ENCODE measurements at places on chromosomes 13 and 19.
A peak's percentile ranks its signal among the peaks of the same experiment; 100 is the strongest.

DNA sequence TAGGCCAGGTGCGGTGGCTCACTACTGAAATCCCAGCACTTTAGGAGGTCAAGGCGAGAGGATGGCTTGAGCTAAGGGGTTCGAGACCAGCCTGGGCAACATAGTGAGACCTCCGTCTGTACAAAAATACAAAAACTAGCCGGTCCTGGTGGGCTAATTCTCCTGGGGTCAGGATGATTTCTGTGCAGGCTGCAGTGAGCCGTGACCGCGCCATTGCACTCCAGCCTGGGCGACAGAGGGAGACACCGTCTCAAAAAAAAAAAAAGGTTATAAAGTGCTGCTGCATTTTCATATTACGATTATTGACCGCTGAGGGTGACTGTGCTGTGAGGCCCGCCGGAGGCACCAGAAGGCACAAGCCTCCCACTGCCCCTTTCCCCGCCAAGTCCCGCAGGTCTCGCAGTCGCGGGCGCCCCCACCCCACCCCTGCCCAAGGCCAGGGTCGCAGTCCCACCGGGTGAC, 477 bp upstream of the PLEKHF1 start:
- DNase-seq, result no peak

DNA sequence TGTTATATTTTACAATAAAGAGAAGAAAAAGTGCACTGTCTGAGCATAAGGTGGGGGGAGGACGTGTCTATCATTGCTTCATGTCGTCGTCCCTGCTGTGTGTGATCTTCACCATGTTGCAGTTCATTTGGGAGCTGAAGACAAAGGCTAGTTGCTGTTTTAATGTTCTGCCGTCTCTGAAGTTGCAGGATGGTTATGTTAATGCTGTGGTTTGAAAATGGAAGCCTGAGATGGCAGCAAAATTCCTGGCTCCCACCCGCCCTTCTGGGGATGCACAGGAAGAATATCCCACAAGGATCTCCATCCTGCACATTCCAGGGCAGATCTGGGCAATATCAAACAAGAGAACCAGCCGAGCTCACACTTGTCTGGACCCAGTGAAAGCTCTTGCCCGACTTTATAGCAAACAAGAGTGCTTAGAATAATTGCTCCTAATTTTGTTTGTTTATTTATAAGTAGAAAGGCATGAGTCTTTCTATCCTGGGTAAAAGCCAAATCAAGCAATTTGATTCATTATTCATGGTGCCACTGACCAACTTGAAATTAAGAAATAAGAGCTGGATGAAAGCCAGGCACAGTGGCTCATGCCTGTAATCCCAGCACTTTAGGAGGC, 110.3 kb upstream of the ABCC4 start:
- DNase-seq, result no peak

DNA sequence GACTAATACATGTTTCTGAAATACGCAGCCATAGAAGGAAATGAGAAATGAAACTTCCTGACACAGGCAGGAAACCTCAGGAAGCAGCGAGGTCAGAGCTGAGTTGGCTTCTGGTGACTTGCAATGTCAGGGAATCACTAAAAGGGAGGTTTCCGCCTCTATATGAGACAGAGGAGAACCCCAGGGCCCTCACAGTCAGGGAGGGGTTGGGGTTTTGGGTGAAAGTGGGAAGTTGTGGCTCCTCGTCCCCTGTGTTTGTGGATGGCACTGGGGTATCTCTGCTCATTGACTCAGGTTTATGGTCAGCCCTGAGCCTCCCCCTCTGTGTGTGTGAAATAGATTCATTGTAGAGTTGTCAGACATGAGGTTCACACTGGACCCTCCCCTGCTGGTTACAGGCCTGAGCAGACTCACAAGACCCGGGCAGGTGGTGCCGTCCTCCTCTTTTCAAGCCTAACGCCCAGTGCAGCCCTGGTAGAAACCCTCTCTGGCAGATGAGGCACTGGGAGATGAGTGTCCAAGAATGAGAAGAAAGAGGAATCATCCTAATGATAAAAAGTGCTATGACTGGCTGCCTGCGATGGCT, 5.5 kb upstream of the LILRA6 start:
- no peak for DNase-seq

- DNase-seq, result peak; percentile 83
These were observed at the start of the genes BORA and MZT1 for GRCh38 chr13:72727417-72728289. Gene BORA (plus strand): TSS chr13:72727923. CDS start chr13:72728941, 1,018 bp downstream. Gene MZT1 (minus strand): TSS chr13:72727629. CDS start chr13:72727602, 27 bp downstream.

- no peak for DNase-seq
These were observed 295.5 kb downstream of the KCNRG start for GRCh38 chr13:50310734-50311133.

DNA sequence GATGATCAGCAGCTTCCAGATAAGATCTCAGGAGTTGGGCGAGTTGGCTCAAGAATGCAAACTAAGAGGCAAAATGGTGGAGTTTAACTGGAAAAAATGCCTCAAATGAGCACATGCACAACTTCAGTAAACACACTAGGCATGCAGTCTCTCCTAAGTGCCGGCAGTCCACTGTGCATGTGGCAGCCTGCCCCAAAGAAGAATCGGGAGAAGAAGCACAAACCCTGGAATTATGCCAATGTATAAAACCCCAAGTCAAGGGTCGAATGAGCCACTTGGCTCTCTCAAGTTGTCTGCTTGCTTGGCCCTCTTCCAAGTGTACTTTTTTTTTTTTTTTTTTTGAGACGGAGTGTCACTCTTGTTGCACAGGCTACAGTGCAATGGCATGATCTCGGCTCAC, 53.3 kb upstream of the SLITRK1 start:
- DNase-seq, result no peak

DNA sequence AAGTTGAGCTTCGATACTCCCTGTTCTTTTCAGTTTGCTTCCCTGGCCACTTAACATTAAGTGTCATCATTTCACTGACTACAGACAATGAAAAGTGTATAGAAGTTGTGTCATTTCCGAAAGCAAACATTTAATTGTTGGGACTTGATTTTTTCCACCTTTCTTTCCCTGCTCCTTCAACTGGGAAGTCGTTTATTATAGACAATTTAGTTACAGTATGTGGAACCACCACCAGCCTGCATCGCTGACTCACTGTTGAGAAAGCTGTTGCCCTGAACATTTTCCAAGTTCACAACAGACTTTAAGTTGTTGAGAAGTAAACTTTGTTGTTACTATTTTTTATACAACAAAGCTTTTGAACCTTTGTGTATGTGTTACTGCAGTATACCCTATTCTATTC, 788.4 kb upstream of the PRR20A start:
- no peak for DNase-seq

- no peak for DNase-seq
These were observed 159.0 kb downstream of the RFC3 start for GRCh38 chr13:33976965-33977364.

- DNase-seq, result no peak
These were observed 37.4 kb downstream of the CYP4F2 start for GRCh38 chr19:15860522-15860921.

- DNase-seq, result no peak
These were observed 3.1 kb downstream of the ZBTB7A start for GRCh38 chr19:4063369-4064148.

GRCh38 chr13:114024603-114025404, 50.9 kb upstream of the C13orf46 start:
- no peak for DNase-seq

- no peak for DNase-seq
These were observed 33.3 kb downstream of the MCF2L start for GRCh38 chr13:113002206-113002912.

DNA sequence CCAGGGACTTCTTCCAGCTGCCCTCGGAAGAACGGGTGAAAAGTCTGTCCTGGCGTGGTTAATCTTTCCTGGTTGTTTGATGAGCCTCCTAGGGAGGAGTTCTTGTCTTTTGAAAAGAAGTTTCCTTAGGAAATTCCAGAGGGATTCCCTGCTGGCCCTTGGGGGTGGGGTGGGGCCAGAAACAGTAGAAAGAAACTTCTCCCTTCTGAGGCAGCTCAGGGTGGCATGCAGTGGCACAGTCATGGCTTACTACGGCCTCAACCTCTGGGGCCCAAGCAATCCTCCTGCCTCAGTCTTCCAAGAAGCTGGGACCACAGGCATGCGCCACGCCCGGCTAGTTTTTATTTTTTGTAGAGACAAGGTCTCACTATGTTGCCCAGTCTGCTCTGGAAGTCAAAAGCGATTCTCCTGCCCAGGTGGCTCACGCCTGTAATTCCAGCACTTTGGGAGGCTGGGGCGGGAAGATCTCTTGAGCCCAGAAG, 1.5 kb downstream of the ZNF101 start:
- DNase-seq, result no peak

DNA sequence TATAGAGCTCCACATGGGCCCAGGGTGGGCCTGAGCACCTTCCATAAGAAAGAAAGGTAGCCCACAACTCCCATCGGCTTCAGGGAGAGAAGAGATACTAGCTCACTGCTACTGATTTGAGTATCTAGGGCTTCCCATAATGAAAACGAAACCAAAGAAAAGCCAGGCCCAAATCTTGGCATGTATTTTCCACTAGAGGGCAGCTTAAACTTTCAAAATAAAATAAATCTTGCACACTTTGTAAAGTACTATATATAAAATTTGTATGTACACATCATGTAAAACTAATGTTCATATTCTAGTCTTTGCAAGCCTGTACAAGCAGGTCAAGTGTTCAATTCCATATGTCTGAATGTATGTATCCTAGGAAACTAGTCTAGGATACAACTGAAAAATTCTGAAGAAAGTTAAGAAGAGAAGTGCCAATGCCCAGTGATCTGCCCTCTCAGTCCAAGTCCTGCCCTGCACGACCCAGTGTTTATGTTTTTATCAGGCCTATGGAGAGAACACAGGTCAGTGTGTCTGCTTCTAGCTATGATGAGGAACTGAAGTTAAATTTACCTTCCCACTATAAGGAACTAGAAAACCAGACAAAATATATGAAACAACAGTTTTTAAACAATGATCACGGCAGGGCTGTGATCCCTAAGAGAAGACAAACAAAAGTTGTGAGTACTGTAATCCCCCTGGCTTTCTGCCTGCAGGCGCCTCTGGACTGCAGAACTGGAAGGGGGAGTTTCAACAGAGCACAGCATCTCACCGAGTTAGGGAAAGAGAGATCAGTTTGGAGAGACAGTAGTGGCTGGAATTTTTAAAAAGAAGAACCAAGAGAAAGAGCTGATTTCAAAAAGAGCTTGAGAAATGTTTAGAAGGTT, 475.7 kb downstream of the UQCRFS1 start:
- DNase-seq, result peak; percentile 10

DNA sequence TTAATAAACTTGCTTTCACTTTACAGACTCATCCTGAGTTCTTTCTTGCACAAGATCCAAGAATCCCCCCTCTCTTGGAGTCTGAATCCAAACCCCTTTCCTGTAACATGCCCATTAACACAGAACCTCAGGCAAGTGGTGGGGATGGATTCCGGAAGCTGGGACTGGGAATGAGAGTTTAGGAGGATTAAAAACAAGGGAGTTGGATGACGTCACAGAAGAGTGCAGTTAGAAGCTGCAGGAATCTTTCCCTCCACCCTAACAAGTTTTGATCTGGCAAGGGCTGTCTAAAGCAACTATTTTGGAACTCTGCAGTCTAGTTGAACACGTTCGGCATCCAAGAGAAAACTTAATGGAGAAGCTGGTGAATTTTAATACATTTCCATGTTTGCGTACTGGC, 48.2 kb upstream of the PEPD start:
- no peak for DNase-seq

GRCh38 chr13:74570046-74570445, 435.8 kb upstream of the KLF12 start:
- DNase-seq, result no peak

DNA sequence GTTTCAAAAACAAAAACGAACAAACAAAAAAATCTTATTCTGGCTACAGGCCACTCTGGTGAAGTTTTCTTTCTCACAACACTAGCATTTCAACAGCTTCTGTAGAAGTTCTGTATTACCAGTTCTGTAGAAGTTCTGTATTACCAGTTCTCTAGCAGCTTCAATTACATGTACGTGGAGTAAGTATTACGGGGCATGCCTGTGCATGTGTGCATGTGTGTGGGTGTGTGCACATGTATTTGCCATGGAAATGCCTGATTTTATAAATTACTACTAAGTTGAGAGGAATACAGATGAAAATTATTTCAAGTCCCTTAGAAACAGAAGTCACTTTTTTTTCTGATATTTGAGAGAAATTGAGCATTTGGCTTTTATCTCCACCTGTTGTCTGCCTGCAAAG, 414.2 kb downstream of the FOXO1 start:
- no peak for DNase-seq

DNA sequence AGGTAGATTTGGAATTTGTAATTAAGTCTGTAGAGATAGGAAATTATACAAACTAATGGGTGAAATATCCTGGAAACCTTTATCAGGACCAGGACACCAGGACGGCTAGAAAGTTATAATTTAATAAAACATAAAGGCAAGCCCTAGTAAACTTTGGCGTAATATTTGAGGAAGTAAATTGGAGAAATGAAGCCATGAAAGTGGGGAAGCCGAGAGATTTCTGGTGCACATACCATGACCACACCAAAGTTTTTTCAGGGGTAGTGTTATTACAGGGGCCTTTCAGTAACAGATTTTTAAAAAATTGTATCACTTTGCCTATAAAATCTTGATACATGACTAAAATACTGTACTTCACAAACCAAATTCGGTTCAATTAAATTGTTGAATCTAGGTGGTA, 54.7 kb upstream of the URAD start:
- no peak for DNase-seq

DNA sequence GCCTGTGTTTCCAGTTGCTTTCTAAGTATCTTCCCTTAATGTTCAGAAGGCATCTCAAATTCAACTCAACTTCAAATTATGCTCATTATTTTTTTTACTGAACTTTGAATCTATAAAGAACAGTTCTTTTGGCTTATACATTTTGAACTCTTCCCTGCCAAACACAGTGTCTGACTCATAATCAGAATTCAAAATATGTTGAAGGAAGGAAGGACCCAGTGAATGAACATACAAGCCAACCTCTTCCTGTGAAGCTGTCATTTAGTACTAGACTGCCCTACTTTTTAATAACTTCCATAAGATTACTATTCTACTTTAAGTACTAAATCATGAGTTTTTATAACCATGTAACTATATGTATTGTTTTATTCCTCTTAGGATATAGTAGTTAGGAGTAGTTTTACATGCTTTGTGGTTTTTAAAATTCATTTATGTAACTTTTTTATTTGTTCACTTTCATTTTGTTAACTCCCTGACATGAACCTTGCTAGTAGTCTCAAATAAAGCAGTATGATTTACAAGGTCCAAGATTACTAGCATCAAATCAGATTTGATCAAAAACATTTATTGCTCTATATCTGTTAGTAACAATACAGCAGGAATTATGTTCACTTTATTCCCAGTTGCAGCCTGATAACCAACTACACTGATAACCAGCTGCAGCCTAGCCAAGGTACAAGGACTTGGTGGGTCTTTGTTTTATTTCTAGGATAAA, 6.4 kb downstream of the NUDT15 start:
- no peak for DNase-seq

All from HTR-8/SVneo (cell line).